Activated naive CD4-positive, alpha-beta T cell treated with anti-CD3 and anti-CD28 coated beads, Interleukin-2, amount 10 ng/mL, durations not matched to agents 7 days and 5 days (primary cell): ENCODE measurements at places on chromosomes 12 and 14.

DNA sequence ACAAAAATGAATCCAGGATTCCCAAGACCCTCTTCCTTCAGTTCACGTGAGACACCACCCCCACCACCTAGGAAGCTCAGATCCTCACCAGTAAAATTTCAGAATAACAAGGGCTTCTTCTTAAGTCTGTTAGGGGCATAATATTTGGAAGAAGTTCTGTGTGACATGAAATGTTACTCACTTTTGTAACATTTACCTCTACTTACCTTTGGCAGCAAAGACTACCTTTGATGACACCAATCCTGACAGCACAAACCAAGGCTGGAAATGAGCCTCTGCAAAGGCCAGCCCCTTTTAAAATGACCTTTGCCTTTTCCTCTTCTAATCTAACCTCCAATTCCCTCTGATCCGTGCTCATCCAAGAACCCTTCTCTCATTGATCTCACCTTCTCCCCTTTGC, 19.4 kb upstream of the KRT77 start:
- no peak overlapping the region for H3K4me3 ChIP-seq
- DNase-seq, result no peak
- H3K4me1 ChIP-seq, result no peaks in the 10 kb centered on the region
- peaks cover 26% of the 10 kb centered on the region for H3K27me3 ChIP-seq

DNA sequence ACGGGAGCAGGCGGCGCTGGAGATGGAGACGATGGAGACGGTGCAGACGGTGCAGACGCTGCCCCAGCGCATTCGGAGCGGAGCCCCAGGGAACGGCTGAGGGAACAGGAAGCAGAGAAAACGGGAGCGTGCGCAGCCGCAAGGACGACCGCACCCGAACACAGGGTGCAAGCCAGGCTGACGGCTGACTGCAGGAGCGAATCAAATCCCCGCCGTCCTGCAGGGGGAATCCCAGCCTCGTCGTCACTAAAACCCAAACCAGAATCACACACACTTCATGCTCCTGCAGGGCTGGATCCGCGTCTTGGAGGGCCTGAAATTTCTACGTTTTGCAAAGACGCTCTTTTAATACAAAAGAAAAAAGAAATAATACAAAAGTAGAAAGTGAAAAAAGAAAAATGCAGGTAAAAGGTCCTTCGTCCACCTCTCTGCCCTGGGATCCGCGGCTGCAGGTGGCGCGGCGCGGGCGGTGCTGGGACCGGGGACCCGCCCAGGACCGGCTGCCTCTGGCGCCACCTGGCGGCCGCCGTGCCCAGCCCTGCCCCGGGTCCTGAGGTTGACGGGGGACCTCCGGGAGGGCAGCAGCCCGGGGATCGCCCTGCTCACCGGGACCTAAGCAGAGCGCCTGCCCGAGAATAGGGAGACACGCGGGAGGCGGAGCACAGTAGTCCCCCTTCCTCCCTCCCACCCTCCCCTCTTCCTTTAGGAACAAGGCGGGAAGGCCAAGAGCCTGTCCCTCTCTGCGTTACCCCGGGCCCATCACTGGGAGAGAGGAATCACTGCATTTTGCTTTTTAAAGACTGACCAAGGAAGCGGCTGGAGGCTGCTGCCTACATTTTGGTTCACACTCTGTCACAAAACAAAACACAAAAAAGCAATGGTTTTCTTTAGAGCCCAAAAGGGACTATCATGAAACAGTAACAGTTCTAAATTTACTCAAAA, 20.1 kb downstream of the STX2 start:
- peaks cover 20% of the 10 kb centered on the region for H3K4me1 ChIP-seq
- DNase-seq, result peak; percentile 77
- H3K4me3 ChIP-seq, result peak overlapping the region; percentile 73
- H3K27me3 ChIP-seq, result no peaks in the 10 kb centered on the region
- peaks cover 28% of the 10 kb centered on the region for H3K36me3 ChIP-seq

DNA sequence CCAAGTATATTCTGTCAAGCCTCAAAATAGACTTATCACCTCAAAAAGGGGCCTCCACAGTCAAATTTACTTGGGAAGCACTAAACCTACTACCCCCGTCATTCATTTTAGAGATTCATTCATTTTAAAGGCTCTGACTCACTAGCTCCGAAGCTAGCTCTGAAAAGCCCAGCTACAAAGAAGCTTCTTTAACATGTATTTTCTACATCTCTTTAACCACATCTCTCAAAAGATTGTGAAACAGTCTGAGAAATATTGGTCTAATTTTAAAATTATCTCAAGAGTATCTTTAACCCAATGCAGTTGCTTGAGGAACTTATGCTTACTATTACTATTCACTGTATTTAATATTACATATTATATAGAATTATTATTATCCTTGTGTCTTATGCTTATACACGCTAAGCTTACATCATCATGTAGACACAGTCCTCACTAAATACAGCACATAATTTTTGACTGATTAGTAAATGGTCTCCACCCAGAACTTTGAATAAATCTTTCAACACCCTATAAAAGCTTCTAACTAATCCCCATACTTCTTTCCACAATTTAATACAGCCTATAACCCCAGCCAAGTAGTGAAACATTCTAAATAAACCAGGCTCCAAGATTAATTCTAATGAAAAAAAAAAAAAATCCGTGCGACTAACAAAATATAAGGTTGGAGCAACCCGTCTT, 7.8 kb downstream of the NT5DC3 start:
- H3K27ac ChIP-seq, result no peak overlapping the region
- H3K27me3 ChIP-seq, result no peaks in the 10 kb centered on the region
- no peak for DNase-seq
- H3K4me1 ChIP-seq, result no peaks in the 10 kb centered on the region
- no peak overlapping the region for H3K4me3 ChIP-seq

DNA sequence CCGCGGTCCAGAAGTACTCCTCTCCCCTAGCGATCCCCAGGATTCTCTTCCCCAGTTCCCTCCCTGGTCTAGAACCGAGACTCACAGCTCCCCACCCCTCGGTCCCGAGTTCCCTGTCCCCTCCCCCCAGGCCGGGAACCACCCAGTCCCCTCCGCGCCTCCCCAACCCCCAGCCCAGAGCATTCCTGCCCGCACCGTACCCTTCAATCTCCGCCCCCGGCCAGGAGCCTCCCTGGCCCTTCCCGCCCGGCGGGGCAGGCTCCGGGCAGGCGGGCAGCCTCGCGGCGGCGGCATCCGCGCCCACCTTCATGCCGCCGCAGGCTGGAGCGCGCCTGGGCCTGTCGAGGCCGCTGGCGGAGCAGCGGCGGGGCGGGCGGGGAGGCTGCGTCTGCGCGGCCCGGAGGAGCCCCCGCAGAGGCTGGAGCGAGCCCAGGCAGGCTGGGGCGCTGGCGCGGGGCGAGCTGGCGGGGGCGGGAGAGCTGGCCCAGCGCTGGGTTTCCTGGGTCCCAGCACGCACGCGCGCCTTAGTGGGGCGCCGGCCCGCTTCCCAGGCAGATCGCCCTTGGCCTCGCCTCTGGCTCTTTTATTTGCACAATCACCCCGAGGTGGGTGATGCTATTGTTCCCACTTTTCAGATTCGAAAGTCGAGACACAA, 22.2 kb upstream of the GPR132 start:
- peak overlapping the region; percentile 75 for H3K4me3 ChIP-seq
- H3K27me3 ChIP-seq, result peaks cover 66% of the 10 kb centered on the region
- no peak overlapping the region for H3K27ac ChIP-seq
- peak; percentile 46 for DNase-seq

- H3K4me1 ChIP-seq, result no peaks in the 10 kb centered on the region
- H3K4me3 ChIP-seq, result no peak overlapping the region
- no peaks in the 10 kb centered on the region for H3K27me3 ChIP-seq
Measured at GRCh38 chr14:88695870-88696269, 96.9 kb downstream of the EML5 start.

- H3K4me1 ChIP-seq, result no peaks in the 10 kb centered on the region
- no peak for DNase-seq
- no peaks in the 10 kb centered on the region for H3K36me3 ChIP-seq
- no peak overlapping the region for H3K27ac ChIP-seq
- no peaks in the 10 kb centered on the region for H3K27me3 ChIP-seq
- no peak overlapping the region for H3K4me3 ChIP-seq
Measured at GRCh38 chr14:87121716-87122115, 871.3 kb downstream of the GALC start.

- H3K4me1 ChIP-seq, result no peaks in the 10 kb centered on the region
- H3K27ac ChIP-seq, result no peak overlapping the region
- H3K4me3 ChIP-seq, result no peak overlapping the region
- no peaks in the 10 kb centered on the region for H3K36me3 ChIP-seq
Measured at GRCh38 chr12:62717643-62718042, 217.3 kb downstream of the PPM1H start.
